ENCODE measurements at places on chromosomes 6 and 20.

DNA sequence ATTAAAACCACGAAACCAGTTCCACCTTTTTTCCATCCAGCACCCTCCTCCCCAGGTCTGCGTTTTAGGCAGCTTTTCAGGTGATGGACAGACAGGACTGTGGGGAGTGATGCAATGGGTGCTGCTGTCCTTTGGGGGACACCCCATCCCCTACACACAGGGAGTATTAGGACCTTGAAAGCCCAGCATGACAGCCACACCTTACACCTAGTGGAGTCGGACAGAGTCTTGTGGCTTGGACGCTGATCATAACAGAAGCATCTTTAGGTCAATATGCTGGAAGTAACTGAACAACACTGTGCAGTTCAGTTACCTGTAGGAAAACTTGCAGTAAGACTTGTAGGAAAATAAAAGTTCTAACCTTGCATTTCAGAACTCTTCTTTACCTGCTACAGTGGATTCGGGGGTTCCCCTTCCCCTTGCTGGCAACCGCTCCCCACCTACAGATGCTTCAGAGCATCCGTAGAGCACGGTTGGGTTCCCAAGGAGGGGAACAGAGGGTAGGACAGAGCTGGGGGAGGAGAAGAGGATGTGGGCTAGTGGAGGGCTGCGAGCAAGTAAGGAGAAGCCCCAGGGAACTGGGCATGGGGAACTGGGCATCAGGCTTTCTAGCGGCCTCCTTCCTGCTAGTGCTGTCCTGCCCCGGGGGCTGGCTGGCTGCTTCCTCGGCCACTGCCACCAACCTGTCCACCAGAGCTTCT is 31.7 kb downstream of the PLEKHG1 start:
- DNase-seq: no peak

GRCh38 chr6:166244353-166245045 is 63.7 kb downstream of the PRR18 start:
- DNase-seq: no peak

- no peak for DNase-seq
These were observed 1.9 kb downstream of the BTBD3 start for GRCh38 chr20:11919581-11919980.

DNA sequence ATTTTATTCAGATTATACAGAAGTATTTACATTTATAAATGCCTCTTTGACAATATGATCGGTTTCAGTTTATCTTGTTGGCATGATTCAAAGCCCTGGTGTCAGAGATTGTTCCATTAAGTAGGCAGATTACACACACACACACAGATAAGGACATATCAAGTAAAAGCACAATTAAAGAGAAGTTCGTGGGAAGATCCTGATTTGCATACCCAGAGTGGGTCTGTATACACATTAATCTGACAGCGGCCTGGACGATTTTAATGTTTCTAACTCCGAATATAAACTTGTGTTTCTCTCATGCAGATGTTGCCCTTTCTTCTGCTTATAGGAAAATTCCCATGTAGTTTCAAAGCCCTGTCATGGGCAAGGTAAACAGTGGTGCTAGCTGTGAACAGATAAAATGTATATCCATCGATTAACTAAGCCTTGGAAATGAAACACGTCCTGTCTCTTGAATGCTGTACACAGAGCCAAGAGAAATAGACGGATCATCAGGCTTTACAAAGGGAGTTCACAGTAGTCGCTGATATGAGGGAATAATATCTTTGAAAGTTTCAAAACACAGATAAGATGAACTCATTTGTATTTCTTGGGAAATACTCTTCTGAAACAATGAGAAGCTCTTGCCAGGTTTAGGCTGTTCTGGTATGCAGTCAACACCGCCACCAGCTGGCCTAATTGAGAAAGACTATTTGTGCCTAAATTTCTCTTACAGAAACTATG is 108.2 kb upstream of the GMDS start:
- peak; percentile 78 for DNase-seq

DNA sequence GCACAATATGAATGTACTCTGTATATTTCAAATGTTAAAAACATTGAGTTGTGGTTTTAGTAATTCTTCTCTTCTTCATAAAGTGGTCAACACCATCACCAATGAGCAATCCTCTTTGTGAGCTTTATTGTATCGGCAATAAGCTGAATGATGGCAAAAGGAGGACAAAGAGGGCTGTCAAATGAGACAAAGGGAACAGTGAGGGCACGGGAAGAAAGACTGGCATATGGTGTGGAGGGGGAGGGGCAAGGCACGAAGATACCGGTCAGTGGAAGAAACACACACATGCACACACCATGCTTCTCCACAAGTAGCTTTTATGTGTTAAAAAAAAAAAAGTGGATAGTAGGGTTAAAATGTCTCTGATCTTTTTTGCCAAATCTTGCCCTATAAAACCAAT is 506.8 kb upstream of the CITED2 start:
- no peak for DNase-seq

- DNase-seq: no peak
These were observed 171.9 kb upstream of the PRND start for GRCh38 chr20:4549711-4550259.

DNA sequence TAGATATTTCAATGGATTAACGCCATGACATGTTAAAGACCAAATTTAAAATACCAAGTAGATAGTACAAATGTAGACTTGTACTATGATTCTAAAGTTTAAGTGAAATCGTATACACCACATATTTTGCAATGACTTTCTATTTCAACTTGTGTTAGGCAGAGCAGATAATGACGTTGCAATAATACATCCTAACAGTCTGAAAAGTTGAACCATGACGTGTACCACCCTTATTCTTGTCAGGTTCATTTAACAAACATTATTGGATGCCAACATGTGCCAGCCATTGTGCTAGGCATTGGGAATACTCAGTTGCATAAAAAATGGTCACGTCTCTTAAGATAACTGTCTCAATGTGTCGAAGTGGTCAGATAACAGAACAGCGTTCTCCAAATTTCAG is 50.0 kb downstream of the BCAS1 start:
- no peak for DNase-seq

DNA sequence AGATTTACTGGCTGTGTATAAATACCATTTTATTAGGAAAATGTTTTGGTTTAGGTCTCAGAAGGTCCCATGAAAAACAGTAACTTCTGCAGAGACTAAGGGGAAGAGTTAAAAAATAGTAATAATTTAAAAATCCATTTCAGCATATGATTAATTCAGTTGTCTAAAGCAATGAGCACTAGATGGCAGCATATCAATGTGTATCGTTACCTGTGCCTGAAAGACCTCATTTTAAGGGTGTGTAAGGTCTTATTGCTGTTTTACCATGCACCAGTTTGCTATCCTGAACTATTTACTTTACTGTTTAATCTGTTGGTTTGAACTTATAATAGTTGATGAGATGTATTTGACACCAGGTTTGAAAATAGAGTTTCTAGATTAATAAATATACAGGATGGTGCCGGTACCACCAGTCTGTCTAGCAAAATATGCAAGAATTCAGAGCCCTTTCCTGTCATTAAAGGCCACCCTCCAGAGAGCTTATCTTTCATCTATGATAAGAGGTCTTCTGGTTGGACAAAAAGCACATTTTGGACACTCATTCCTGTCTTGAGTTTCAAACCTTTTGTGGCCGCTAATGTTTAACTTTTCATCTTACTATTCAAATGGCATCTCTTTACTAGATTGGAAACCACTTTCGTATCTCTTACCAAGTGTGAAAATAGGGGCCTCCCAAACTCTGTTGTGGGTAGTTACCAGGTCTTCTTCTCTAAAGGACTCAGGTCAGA is 8.9 kb upstream of the AHI1 start:
- DNase-seq: peak; percentile 60

DNA sequence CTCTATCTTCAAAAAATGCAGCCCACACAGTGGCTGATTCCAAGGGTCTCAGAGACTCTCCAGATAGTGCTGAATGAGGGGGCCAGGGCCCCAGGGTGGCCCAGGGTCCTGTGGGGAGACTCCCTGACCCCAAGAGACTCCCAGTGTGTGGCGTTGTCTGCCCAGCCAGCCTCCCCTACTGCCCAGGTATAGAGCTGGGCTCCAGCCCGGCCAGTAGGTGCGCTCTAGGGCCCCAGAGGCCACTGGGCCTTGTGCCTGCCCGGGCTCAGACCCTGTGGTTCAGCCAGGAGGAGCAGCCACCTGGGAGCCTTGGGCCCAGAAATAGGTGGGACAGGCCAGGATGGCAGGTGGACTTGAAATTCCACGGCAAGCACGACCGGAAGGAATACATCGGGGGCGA is 30.3 kb upstream of the GATA5 start:
- no peak for DNase-seq

DNA sequence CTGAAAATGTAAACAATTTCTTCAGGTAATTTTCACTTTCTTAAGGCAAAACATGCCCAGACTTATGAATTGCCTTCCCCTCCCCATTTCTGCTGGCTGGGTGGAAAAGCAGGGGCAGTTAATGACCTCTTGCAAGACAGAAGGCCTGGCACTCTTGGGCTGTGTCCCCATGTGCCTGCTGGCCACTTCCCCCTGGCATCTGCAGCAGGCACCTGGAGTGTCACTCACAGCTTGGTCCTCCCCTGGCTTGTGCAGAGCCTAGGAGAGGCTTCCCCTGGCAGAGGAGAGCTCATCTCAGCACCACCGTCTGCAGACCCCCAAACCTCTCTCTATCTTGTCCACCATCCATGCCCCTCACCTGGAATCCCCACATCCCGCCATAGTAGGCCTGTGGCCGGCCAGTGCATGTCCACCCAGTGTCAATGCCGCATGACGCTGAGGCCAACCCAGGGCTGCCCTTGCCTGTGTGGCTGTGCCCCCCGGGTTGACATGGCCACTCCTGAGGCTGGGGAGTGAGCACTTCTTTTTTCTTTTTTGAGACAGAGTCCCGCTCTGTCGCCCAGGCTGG is 83.5 kb upstream of the SLC22A23 start:
- DNase-seq: no peak

DNA sequence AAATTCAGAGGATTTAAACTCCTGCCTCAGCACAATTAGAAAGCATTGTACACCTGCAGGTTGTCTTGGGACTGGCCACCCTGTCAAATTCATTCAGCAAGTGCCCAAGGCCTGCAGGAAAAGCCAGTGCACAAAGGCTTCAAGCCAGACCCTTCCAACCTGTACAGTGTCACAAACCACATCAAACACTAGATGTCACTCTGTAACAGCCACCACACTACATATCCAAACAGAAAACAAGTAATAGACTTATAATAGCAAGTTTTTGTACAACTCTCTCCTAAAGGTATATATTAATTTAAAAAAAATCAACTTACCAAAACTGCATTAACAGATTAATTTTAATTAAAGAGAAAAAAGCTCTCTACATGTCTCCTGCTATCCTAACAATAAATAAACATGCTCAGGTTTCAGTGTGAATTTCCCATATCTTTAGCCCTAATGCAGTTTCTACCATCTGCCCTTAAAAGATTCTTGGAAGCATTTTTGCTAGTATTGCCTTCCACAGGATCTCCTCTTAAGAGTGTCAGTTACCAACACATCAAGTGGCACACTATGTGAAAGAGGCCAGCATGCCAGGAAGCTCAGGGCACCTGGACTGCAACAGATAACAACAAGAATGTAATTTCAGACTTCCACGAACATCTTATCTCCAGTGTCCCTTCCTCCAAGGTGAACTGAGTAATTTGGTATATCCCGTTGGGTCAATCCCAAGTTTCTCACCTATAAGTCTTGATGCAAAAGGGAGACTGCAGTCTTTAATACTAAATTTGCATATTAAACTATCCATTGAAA is 47.5 kb downstream of the RALGAPA2 start:
- peak; percentile 15 for DNase-seq

DNA sequence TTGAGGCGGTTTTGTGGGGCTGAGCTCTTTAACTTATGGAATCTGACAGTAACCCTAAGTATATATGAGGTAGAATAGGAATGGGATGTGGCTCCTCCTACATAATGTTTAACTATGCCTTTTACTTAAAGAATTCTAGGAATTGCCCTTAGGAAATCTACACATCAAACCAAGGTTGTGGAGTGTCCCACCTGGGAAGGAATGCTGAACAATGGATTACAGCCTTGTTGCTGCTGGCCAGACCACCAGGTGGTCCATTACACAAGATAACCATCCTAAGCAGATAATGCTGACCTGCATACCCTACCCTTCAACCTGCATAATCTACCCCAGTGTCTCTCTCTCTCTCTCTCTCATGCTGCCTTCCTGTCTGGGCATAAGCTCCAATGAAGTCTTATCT is 35.0 kb upstream of the SLC22A16 start:
- no peak for DNase-seq

- no peak for DNase-seq
These were observed 301.1 kb upstream of the QKI start for GRCh38 chr6:163113358-163113962.

- DNase-seq: no peak
These were observed 34.2 kb upstream of the PXDC1 start for GRCh38 chr6:3785745-3786098.

- DNase-seq: no peak
These were observed 32.9 kb downstream of the GCM1 start for GRCh38 chr6:53115741-53116140.

DNA sequence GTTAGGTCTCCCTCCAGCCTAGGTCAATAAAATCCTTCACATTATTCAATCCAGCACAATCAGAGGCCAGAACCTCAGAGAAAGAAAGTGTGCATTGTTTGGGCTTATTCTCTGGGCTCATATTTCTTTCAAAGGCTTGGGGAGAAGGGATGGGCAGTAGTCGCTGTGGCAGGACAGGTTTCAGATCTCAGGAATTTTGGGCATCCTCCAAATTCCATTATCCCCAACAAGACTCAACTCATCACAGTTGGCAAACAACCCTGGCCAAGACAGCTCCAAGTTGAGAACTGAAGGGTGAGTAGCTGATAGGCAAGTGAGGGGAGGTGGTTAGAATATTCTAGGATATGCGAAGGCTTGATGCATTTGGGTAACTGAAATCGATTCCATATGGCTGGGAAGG is 27.2 kb upstream of the CHD6 start:
- DNase-seq: no peak

DNA sequence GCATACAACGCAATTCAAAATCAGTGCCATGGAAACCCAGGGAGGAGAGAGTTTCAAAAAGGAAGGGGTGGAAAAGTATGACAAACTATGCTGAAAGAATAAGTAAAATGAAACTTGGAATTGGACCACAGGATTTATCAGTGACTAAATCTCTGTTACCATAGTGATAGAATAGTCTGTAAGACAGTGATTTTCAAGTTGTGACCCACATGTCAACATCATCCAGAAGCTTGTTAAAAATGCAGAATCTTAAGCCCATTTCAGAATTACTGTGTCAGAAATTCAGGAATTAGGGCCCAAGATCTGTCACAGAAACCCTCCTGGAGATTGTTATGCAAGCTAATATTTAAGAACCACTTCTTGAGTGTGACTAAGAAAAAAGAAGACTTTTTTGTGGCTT is 417.7 kb upstream of the JAG1 start:
- DNase-seq: peak; percentile 56

DNA sequence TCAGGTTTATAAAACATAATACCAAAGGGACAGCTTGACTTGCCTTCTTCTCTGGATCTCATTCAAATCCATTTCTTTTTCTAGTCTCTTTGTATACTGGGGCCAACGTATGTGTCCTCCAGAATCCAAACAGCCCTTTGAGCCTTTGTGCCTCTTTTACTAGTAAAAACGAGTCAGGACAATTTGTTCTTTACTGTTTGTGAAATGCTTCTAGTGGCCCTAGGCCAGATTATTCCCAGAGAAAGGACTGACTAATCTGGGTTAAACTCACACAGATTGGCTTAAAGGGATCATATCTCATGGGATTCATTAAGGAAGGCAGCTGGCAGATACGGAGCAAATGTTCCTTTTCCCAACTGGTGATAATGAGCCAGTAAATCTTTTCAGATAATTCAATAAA is 32.1 kb upstream of the MANEA start:
- no peak for DNase-seq

- DNase-seq: peak; percentile 37
These were observed 1.5 kb downstream of the PABPC1L start for GRCh38 chr20:44911264-44911921.

- peak; percentile 76 for DNase-seq
These were observed 221.6 kb downstream of the OGFRL1 start for GRCh38 chr6:71510057-71510713.
